ENCODE measurements at places on chromosomes 2 and 18.
A peak's percentile ranks its signal among the peaks of the same experiment; 100 is the strongest.

- no peak for DNase-seq
Observed at GRCh38 chr2:205073433-205074020, 528.3 kb downstream of the PARD3B start.

- no peak for DNase-seq
Observed at GRCh38 chr2:30486655-30487054, 39.6 kb downstream of the LCLAT1 start.

DNA sequence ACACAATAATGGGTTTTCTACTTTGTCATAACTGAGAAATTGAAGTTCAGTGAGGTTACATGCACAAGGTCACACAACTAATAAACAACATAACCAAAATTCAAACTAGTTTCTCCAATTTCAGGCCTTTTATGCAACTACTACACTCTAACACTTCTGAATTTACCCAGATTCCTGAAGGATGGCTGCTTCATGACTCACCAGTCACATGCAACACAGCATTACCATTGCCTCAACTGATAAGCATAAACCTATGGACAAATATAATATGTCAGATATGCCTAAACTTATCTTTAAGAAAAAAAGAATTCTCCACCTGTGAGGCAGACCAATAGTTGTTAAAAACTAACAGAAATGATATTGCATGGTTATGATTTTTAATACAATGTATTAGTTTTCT lies 586.5 kb upstream of the SLC8A1 start:
- DNase-seq, result no peak

- no peak for DNase-seq
Observed at GRCh38 chr2:120715353-120715752, 20.3 kb upstream of the GLI2 start.

- DNase-seq, result peak; percentile 67
Observed at GRCh38 chr2:128754246-128754724, 435.6 kb upstream of the HS6ST1 start.

GRCh38 chr2:186595219-186595618 lies 5.4 kb downstream of the ITGAV start:
- peak; percentile 16 for DNase-seq

- no peak for DNase-seq
Observed at GRCh38 chr2:21361384-21361783, 237.6 kb downstream of the TDRD15 start.

- no peak for DNase-seq
Observed at GRCh38 chr2:223634238-223634637, 32.1 kb upstream of the SCG2 start.

- DNase-seq, result no peak
Observed at GRCh38 chr2:49950646-49951045, 796.3 kb upstream of the FSHR start.

GRCh38 chr2:75616406-75616805 lies 30.2 kb upstream of the MRPL19 start:
- DNase-seq, result no peak

GRCh38 chr2:37864217-37864616 lies 60.9 kb upstream of the RMDN2 start:
- no peak for DNase-seq

DNA sequence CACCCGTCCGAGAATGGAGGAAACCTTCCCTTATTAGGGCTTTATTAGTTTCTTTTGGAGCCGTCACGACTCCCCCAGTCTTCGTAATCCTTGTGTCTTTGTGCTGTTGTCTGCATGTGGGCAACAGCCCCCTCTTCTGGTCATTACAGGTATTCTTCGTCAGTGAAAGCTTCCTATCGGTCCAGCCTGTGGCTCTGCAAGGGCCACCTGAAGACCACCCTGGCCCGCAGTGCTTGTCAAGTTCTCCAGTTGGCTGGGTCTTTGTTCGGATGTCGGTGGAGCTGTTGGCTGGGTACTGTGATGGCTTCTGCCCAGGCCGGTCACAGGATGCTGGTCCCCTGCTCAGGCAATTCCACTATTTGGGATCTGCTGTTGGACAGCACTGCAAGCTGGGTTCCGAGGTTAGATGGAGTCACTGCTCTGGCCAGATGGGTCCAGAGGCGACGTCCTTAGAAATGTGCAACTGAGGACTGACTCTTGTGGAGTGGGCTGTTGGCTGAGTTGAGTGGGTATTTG lies 19.2 kb downstream of the E2F6 start:
- DNase-seq, result peak; percentile 16

- peak; percentile 29 for DNase-seq
Observed at GRCh38 chr2:11344956-11345677, 681 bp upstream of the ROCK2 start.

GRCh38 chr2:216006164-216006663 lies 7.1 kb downstream of the MREG start:
- no peak for DNase-seq

GRCh38 chr18:80086281-80086680 lies 22.8 kb upstream of the ADNP2 start:
- no peak for DNase-seq

- no peak for DNase-seq
Observed at GRCh38 chr2:218745160-218745558, 34.5 kb downstream of the TTLL4 start.

GRCh38 chr18:50051288-50051687 lies 143.7 kb downstream of the MYO5B start:
- peak; percentile 11 for DNase-seq

Measured in NCI-H510A treated with DMSO at 0.1 percent for 48 hours (cell line).